ENCODE measurements at places on chromosomes 6 and 20. TPM values are rescaled to one million over a fixed set of nuclear protein-coding genes. Genes with fewer than 3 reads are reported as not detected.

GRCh38 chr6:105178110-105178509 lies 1.7 kb downstream of the POPDC3 start:
- DNase-seq = no peak

MCCD1 gene
- total RNA-seq = not detected

FKBP1C gene
- 0.40 TPM for total RNA-seq

PRL gene
- not detected for total RNA-seq

RAD21L1 gene
- 0.14 TPM for total RNA-seq

MUC21 gene
- total RNA-seq = not detected

TFAP2B gene
- total RNA-seq = not detected
